ENCODE measurements at places on chromosomes 3 and 15.

GRCh38 chr3:18127859-18128681, 297.1 kb downstream of the SATB1 start:
- no peak for DNase-seq

GRCh38 chr15:82951472-82952157, 905 bp downstream of the HOMER2 start:
- DNase-seq, result no peak

GRCh38 chr15:71152542-71152941, 37.3 kb downstream of the THSD4 start:
- DNase-seq, result no peak

DNA sequence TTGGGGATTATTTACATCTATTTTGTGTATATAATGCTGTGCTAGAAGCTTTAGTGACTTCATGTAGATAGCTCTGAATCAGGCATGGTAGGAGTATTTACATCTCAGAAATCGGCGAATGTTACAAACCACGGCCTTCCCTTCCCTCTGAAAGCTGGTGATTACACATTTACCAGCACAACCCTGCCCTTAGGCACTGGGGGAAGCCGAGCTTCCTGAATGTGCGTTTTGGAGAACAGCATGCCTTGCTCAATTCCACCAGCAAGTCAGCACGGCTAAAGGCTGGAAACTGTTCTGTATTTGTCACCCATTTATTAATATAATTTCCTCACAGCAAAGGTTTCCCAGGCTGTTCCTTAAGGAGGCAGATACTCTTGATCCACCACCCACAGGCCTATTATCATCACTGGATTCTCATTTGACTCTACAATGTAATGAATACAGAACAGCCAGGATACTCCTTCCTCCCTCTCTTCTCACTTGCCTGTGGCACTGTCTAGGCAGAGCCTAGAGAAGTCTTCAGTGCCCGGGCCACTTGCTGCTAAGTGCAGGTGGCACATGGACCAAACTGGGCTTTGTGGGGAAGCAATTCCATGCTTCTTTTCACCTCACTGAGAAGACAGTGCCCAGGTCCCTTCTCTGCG, 55.2 kb upstream of the CACNA2D3 start:
- no peak for DNase-seq

- no peak for DNase-seq
Measured at GRCh38 chr15:100771746-100772145, 107.9 kb upstream of the ALDH1A3 start.

DNA sequence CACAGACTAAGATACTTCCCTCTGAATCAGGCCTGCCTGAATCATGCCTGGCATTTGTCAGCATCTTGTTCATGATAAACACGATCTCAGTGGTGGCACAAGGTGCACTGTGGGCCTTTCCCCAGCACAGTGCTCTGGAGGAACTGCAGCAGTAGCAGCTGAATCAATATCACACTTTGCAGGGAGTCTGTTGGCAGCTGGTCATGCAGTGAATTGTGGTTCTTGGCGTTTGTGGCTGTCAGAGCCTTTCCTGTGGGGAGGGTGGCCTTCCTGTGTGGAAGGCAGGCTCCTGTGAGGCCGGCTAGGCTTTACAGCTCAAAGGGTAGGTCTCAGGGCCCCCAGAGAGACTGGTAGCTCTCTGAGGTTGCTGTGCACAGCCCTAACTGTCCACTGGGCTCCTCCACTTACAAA, 54.4 kb upstream of the TLE3 start:
- DNase-seq, result no peak

DNA sequence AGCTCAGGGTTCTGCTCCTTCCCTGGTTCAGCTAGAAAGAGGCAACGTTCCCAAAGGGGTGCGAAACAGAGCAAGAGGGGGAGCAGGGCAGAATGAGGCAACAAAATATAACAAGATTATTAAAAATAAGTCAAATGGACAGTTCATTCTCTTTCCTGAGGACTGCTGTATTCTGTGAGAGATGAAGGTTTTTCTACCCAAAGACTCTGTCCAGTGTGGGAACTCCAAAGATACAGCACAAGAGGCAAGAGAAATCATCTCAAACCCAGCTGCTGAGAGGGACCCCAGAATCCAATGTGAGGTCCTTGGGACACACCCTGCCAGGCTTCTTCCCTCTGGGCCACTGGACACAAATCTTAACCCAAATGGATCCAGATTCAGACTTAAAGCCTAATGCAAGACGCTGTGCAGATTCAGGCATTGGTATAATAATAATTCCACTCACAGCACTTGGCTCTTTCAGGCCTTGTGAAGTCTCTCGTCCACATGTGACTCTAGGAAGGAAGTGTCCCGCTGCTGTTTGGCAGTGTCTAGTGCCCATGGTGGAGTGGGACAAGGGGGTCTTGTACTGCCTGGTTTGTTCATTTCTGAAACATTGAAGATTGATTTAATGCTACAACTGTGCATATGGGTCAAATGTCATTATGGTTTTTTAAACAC, 14.5 kb upstream of the ARHGAP31 start:
- no peak for DNase-seq
